NCI-H1436 treated with DMSO at 0.1 percent for 48 hours (cell line): ENCODE measurements at places on chromosomes 16 and 17.
A peak's percentile ranks its signal among the peaks of the same experiment; 100 is the strongest.

DNA sequence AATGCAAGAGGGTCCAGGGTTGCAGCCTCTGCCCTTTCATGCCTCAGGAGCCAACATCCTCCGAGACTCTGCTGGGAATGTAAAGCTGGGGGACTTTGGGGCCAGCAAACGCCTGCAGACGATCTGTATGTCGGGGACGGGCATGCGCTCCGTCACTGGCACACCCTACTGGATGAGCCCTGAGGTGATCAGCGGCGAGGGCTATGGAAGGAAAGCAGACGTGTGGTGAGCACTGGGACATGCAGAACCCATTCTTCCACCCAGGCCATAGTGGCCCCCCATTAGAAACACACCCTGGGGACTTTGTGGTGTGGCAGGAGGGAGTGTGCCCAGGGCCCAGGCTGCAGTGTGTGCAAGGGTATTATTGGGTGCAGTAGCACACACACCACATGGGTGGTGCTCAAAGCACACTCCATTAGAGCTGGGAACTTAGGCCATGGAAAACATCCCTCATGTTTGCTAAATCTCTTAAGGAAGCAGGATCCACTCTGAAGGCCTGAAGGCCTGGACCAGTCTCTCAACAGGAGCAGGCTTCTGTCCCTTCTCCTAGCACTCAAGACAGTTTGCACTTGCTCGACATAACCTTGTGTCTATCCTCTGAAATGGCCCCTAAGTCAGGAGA, 7.6 kb downstream of the LIMD2 start:
- DNase-seq = no peak

- no peak for DNase-seq
Measured at GRCh38 chr16:48373258-48374029, 11.8 kb downstream of the SIAH1 start.

- no peak for DNase-seq
Measured at GRCh38 chr17:56083475-56083874, 69.8 kb upstream of the ANKFN1 start.

DNA sequence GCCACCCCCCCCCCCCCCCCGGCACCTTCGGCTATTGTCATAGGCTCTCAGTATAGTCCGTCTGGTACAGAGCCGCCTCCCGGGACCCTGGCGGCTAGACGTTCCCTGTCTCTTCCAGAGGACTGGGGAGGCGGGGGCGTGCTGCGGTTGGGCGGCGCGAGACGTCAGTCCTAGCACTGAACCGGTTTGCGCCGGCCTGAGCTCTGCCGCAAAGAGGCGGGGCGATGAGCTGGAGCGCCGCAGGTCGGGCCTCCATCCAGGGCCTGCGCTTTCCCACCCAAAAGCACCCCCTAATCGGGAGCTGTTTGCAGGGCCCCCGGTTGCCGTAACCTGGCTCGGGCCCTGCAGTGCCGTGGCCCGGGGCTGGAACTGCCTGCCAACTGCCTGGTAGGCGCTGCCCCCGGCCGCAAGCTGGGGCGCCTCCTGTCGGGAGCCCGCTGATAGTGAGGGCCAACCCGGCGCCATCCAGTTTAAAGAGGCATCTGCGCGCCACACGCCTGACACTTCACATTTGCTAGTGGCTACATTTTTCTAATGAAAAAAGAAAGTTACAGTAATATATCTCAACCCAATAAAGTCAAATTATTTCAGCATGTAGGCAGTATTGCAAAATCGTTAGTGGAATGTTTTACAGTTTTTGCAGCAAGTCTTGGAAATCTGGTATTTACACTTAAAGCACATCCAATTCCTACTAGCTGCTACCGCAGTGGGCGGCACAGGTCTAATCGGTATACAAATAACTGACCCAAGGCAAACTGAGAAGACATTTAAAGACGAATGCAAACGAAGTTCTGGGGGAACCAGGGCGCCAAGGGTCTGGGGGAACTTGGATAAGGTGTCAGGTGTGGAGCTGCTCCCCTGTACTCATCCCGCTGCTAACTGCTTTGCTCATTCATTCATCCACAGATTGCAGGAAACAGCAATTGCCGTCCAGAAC, 753 bp upstream of the USP22 start:
- peak; percentile 96 for DNase-seq

- no peak for DNase-seq
Measured at GRCh38 chr16:75222271-75222783, 3.5 kb downstream of the CTRB1 start.

- DNase-seq = no peak
Measured at GRCh38 chr17:63035271-63035670, 69.2 kb downstream of the TANC2 start.

- DNase-seq = no peak
Measured at GRCh38 chr17:49854126-49854525, 6.3 kb upstream of the TAC4 start.

GRCh38 chr16:81586417-81586816, 141.8 kb downstream of the CMIP start:
- no peak for DNase-seq

GRCh38 chr17:7445619-7445968, 733 bp downstream of the CHRNB1 start:
- DNase-seq = no peak

GRCh38 chr17:40526668-40527067, 25.2 kb upstream of the TNS4 start:
- DNase-seq = no peak

DNA sequence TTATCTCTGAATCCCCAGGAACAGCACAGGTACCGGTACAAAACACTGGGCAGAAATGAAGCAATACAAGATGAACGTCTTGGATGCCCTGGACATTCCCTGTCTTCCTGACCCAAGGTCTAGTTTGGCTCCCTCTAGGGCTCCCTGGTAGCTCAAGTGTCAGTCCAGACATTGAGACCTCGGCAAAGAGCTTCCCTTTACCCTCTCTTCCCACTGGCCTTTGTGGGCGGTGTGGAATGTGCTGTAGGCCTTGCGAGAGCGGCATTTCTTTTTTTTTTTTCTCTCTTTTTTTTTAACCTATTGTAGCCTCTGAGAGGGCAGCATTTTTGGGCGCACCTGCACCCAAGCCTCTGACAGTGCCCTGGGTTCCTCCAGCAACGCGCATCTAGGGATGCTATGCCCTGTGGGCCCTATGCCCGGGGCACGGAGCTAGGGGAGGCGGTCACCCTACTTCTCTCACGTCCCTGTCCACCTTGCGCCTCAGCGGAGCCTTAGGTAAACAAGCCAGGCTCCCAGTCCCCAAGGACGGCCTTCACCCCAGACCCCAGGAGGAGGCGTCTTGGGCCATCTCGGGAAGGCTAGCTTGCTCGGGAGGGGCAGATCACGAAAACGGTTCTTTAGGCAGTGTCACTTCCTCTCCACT, 1.2 kb upstream of the NFATC3 start:
- no peak for DNase-seq

DNA sequence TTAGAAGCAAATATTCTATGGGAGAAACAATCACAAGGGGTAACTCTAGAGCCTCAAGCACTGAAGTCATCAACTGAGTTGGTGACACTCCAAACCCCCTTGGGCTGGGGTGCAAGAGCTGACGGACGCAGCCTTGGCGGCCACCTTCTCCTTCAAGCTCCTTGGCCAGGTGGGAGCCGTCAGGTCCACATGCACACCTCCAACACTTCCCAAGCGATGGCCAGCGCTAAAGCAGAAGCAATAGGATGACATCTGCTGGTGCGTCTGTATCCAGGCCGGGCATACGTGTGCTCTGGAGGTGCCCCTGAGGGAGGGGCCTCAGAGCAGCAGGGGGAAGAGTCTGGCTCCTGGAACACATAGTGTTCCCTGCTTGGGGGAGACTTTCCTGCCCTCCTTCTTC, 12.2 kb upstream of the FOXJ1 start:
- no peak for DNase-seq

- DNase-seq = no peak
Measured at GRCh38 chr16:86756882-86757703, 178.7 kb downstream of the FOXL1 start.

DNA sequence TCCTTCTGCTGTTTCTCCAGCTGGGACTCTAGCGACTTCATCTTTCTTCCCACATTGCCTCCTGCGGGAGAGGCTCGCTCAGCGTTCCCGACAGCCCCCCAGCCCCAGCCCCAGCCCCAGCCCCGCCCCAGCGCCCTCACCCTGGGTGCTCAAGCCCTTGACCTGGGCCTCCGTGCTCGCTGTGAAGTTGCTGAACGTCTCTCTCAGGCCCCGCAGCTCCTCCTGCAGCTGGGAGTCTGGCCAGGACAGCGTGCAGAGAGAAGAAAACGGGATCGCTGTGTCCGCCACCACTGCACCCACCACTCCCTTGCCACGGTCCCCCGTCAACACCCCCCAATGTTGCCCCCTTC, 2.4 kb downstream of the ASGR1 start:
- no peak for DNase-seq

DNA sequence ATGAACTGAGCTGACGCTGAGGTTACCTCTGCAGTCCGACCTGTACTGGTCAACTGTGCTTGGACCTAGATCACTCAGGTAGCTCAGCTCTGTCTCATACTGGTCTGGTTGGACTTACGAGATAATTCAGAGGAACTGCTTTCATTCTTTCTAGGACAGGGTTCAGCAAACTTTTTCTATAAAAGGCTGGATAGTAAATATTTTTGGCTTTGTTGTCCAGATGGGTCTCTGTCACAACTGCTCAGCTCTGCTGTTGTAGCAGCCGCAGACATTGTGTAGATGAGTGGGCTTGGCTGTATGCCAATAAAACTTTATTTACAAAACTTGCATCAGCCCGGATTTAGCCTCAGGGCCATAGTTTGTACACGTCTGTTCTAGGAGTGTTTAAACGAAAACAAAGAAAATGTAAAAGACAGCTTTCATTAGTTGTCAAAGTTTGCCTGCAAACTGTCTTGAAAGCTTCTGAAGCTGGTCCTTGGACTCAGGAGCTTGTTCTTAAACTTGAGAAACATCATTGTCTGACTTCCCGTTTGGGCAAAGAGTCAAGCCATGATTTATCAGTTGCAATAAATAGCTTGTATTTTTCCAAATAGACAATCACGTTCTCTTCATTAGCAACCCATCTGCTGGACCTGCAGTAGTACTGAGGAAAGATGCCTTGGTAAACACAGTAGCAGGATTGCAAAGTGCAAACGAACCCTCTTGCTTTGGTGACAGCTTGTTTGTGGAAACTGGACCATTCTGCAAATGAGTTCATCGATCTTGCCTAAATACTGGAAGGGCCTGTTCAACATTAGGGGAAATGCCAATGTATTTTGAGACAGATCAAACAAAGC, 253.4 kb downstream of the SNX29 start:
- DNase-seq = no peak

- peak; percentile 79 for DNase-seq
Measured at GRCh38 chr17:59154721-59155438, at the start of gene SKA2. SKA2 (minus strand) TSS chr17:59155186; CDS start chr17:59155163, 23 bp downstream.

- no peak for DNase-seq
Measured at GRCh38 chr16:82655072-82655714, 28.4 kb downstream of the CDH13 start.

- DNase-seq = no peak
Measured at GRCh38 chr16:11138022-11138768, 117.8 kb downstream of the SOCS1 start.

DNA sequence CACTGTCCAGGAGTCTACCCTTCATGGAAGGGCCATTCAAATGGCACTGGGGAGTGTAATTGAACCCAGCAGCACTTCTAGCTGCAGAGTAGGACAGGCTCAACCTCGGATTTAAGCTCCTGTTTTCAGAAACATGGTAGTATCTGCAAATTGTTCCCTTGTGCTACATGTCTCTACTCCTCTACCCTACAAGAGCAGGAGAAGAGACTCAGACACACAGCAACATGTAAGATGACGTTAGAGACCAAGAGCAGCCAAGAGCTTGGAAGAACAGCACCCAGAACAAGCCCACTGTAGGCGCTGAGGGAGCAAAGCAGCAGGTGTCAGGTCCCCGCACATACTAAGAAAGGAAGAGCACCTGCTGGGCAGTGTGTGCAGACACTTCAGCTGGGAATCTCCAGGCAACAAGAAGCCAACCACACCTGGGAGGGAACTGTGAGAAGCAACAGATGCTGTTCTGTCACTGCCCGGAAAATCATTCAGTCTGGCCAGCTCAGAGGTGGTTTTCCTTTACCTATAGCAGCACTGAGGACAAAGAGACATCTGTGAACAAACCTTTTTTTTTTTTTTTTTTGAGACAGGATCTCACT, 35.6 kb upstream of the MNT start:
- peak; percentile 72 for DNase-seq

DNA sequence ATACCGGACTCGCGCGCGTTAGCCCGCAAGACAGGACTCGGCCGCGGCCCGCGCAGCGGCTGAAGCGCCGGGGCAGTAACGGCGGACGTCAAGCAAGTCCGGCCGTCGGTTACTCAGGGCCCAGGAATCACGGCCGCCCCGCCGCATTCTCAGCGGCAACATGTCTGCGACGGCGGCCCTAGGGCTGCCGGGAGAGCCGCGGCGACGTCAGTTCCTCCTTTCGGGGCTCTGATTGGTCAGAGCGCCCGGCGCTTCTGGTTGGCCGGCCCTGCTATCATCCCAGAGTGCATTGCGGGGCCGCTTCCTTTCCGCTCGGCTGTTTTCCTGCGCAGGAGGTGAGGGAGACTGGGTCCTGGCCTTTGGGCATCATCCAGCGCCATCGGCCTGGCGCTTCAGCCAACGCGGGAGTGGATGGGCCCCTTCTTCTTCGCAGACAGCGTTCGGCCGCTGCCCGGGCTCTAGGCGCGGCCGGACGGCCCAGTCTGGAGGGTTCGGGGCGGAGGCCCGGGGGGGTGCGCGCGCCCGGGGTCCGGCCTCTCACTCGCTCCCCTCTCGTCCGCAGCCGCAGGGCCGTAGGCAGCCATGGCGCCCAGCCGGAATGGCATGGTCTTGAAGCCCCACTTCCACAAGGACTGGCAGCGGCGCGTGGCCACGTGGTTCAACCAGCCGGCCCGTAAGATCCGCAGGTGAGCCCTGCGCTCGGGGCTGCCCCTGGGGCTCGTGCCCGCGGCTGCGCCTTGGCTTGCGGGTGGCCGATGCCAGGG, at the start of gene RPL13:
RPL13 (plus strand) TSS at position 305 of the 764 bp plus-strand sequence; CDS start at position 583, 278 bp downstream.
- DNase-seq = peak; percentile 55

- no peak for DNase-seq
Measured at GRCh38 chr16:88853325-88853941, 3.3 kb downstream of the GALNS start.

GRCh38 chr16:12111223-12111622, 134.7 kb downstream of the SNX29 start:
- DNase-seq = no peak

- no peak for DNase-seq
Measured at GRCh38 chr17:42669705-42669976, 7.2 kb downstream of the PLEKHH3 start.

DNA sequence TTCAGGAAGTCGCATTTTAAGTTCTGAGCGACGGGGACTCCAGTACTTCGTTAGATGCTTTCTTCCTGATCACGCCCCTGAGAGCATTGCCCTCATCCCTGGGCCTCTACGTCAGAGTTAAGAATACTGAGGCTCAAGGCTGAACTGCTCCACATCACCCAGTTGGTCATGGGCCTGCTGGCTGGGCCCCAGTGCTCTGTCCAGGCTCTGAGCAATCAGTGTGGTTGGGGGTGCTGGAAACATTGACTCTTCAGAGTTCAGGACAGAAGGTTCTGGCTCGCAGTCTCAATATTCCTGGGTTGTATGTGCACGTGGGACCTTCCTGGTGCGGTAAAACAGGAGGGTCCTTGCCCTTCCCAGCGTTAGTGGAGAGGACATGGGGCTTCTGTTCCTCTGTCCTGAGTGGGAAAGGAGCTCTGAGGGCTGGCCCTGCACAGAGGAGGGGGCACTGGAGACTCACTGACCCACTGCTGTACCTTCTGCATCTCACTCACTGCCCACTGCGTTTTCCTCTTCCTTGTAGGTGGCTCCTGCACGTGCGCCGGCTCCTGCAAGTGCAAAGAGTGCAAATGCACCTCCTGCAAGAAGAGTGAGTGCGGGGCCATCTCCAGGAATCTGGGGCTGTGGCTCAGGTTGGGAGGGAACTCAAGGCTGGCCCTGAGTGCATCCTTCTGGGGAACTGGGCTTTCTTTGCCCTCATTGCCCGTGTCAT, 518 bp downstream of the MT1E start:
- DNase-seq = no peak
